ENCODE measurements at places on chromosomes 2 and 18.

DNA sequence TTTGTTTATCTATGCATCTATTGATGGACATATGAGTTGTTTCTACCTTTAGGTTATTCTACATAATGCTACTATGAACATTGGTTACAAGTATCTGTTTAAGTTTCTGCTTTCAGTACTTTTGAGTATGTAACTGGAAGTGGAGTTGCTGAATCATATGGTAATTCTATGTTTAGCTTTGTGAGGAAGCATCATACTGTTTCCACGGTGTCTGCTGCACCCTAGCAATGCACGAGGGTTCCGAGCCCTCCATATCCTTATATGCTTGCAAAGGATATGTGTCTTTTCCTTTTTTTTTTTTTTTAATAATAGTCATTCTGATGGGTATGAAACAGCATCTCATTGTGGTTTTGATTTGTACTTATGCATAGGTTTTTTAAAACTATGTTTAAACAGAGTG lies 83.7 kb downstream of the FMNL2 start:
- no peak for DNase-seq

DNA sequence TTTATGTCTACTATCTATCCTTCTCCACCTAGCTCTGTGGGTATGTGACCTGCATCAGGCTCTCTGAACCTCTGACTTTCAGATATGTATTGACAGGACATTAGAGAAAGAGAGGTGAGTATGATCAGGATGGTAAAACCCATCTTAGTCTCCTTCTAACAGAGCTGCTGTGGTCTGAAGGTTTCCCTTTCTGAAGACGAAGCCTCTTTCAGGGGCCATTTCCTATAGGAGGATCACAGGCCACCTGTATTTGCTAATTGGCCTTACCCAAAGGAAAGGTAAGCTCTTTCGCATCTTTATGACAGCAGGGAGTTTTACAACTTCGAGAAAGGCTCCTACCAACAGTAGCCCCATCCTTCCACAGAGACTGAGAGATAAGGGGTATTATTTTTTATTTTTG lies 442.9 kb downstream of the KCNJ3 start:
- DNase-seq: no peak

DNA sequence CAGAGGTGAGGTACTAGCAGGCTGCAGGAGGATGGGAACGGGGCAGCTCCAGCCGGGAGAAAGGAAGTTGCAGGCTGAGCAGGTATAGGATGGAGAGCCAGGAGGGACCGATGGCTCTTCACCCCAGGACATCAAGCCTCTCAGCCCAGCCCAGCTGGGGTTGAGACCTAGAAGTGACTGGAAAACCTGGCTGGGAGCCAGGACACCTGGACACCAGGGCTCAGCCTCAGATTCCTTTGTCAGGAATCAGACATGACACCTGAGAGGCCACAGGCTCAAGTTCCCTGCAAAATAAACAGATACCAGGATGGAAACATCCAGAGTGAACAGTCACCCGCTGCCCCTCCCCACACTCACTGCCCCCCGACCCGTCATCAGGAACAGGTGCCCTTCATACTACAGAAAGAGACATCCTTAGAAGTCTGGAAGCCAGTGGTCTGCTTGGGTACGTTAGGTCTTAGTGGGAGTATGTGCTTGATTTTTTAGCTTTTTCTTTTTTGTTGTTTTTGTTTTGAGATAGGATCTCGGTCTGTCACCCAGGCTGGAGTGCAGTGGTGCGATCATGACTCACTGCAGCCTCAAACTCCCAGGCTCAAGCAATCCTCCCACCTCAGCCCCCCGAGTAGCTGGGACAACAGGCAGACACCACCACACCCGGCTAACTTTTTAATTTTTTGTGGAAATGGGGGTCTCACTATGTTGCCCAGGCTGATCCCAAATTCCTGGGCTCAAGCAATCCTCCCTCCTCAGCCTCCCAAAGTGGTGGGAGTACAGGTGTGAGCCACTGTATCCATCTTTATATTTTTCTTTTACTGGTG lies 95.7 kb upstream of the STPG4 start:
- DNase-seq: no peak

DNA sequence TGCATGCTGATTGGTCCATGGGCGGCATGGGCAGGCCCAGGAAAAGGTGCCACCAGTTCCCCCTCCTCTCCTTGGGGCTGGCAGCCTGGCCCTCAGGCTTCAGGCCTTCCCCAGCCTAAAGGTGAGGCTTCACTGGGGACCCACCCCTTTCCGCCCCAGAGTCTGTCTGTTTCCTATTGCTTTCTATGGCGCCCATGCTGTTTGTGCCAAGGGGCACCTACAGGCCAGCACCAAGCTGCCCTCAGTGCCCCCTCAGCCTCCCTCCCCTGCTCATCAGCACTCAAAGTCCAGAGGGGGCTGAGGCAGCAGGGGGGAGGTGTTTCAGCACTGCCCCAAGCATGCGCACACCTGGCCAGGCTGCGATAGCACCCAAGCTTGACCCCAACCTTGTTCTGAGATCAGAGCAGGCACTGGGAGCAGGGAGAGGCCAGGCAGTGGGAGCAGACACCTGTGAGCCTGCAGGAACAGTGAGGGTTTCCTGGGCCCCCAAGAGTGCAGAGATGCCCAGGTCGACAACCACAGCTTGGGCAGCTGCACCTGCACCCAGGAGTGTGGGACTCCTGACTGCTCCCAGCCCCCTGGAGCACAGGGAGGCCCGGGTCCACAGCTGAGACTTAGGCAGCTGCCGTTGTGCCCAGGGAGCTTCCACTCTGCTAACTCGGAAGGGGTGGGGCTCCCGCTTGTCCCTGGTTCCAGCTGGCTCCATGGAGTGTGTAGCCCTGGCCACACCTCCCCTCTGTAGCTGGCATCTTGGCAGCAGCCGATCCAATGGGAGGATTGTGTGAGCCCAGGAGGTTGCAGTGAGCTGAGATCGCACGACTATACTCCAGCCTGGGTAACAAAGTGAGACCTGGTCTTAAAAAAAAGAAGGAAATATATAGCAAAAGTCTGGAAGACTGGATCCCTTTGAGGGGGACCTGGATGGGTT lies 69.1 kb downstream of the NCAPH start:
- no peak for DNase-seq

DNA sequence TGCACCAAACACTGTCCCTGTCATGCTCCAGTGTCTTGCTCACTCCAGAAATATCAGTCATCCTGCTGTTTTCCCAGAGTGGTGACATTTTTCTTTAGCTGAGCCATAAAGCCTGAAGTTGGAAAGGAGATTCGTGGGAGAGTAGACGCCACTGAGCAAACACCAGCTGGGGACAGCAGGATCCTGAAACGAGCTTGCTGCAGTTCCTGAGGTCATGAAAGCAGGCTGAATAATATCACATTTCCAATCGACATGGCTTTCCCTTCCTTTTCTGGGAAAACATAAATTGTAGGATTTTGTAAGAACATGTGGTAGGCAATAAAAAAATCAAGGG lies 276.4 kb downstream of the CDCA7 start:
- no peak for DNase-seq

- DNase-seq: no peak
Measured at GRCh38 chr2:101793277-101793969, 95.9 kb downstream of the MAP4K4 start.

DNA sequence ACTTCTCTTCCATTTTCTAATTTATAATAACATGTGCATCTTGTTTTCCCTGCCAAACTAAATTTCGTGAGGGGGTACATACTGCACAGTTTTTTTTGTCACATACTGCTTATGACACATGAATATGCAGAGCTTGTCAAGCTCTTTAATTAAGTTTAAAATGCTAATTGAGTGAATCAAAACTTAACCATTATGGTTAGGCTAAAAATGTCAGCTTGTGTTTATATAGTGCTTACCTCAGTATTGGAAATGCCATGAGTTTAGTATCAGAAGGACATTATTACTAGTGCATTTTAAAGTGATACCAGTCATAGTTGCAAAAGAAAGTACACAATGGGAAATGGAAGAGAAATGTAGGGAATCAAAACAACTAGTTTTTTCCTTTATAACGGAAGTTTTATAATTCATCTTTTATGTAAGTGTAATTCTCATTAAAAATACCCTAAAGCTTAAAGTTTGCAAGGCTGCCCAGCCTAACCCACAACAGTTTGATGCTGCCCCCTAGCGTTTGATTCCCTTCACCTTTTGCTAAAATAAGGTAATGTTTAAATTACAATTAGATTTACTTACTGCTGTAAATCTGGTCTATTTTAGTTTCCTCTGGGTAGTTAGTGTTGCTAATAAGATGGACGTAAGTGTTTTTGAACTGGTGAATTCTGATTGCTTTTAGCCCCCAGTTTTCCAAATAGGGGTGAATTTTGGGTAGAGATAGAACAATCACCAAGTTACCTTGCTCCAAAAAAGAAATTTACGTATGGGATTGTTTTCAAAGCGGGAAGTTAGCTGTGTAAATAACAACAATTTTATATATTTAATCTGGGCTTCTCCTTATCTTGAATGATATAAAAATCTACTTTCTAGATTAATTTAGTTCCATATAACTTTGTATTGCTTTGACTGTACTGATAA lies 3.2 kb downstream of the SLC39A10 start:
- peak; percentile 72 for DNase-seq

- no peak for DNase-seq
Measured at GRCh38 chr2:60092781-60093180, 460.7 kb downstream of the BCL11A start.

GRCh38 chr2:129757915-129758783 lies 221.3 kb upstream of the RAB6C start:
- no peak for DNase-seq

- DNase-seq: no peak
Measured at GRCh38 chr18:79991494-79991893, 3.1 kb upstream of the TXNL4A start.

DNA sequence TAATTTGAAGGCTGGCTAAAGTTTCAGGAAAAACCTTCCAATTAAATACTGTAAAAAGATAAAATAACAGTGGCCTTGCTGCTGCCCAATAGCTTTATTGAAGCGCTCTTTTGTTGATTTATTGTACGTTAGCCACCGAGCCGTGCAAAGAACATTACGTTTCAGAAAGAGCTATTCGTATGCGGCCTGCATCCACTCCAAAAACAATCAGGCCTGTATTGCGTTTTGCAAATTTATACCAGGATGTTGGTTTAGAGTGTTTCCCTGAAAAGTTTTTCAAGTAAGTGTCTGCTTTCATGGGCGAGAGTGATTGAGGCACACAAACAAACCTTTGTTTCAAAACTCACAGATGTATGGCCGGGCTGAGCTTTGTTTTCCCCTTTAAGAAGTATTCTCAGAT lies 257.2 kb upstream of the SALL3 start:
- DNase-seq: no peak

GRCh38 chr2:157698430-157698829 lies 69.8 kb upstream of the ACVR1C start:
- no peak for DNase-seq

- no peak for DNase-seq
Measured at GRCh38 chr2:190607014-190607597, 41.8 kb upstream of the NAB1 start.

- DNase-seq: no peak
Measured at GRCh38 chr2:7726989-7727388, 809.8 kb downstream of the RNF144A start.

Measured in stimulated activated CD8-positive, alpha-beta memory T cell treated with anti-CD3 and anti-CD28 coated beads, Interleukin-4, amount 100 ng/mL, for 1 hour (primary cell).